Renal cortex interstitium (tissue), 15 donors: ENCODE measurements at places on chromosomes 4 and X.

- DNase-seq, result no peak
Observed at GRCh38 chrX:154458954-154459778, 1.1 kb downstream of the PLXNA3 start.

- peak; percentile 39 for DNase-seq
Observed at GRCh38 chr4:106315476-106315967, 487 bp downstream of the TBCK start.

- no peak for DNase-seq
Observed at GRCh38 chr4:53116954-53117353, 248.9 kb downstream of the SCFD2 start.

- no peak for DNase-seq
Observed at GRCh38 chr4:181908168-181908567, 335.0 kb upstream of the TENM3 start.

- DNase-seq, result no peak
Observed at GRCh38 chr4:81789158-81789557, 317.5 kb upstream of the RASGEF1B start.

DNA sequence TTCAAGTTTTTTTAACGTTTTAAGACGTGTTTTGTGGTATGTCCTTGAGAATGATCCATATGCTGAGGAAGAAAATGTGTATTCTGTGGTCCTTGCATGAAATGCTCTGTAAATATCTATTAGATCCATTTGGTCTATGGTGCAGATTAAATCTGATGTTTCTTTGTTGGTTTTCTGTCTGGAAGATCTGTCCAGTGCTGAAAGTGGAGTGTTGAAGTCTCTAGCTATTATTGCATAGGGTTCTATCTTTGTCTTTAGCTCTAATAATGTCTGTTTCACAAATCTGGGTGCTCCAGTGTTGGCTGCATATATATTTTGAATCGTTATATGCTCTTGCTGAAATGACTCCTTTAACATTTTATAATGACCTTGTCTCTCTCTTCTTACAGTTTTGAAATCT lies 122.5 kb downstream of the RPA4 start:
- DNase-seq, result no peak

GRCh38 chr4:179582164-179582905 lies 2140.1 kb upstream of the AGA start:
- no peak for DNase-seq

GRCh38 chrX:10326578-10326977 lies 169.8 kb downstream of the CLCN4 start:
- DNase-seq, result no peak

DNA sequence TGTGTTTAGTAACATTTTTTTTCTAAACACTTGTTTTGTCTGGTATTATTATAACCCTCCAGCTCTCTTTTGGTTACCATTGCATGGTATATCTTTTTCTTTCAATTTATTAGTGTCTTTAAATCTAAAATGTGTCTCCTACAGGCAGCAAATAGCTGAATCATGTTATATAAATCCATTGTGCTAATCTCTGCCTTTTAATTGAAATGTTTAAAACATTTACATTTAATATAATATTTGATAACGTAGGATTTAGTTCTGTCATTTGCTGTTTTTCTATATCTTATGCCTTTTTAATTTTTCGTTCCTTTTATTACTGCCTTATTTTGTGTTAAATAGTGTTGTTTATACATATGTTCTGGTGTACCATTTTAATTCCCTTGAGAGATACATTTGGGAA lies 17.1 kb upstream of the CCDC110 start:
- no peak for DNase-seq

DNA sequence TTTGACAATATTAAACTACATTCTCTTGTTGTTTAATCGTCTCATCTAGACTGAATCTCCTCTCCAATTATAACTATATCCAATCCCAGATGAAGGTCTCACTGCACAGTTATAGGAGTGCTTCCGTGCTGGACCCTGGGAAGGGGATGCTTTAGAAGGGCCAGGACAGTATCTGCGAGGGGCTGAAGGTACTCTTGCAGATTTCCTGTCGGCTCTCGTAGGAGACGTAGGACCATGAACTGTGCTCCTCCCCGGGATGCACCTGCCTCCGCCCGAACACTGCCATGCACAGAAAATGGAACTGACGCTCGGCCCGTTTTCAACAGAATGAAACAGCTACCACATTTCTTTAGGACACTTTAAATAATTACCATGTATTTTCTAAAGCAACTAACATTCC lies 39.4 kb downstream of the FAT1 start:
- DNase-seq, result no peak
